Stimulated activated CD8-positive, alpha-beta memory T cell treated with anti-CD3 and anti-CD28 coated beads, Interleukin-4, amount 100 ng/mL, for 1 hour (primary cell): ENCODE measurements at places on chromosomes 4 and X.

DNA sequence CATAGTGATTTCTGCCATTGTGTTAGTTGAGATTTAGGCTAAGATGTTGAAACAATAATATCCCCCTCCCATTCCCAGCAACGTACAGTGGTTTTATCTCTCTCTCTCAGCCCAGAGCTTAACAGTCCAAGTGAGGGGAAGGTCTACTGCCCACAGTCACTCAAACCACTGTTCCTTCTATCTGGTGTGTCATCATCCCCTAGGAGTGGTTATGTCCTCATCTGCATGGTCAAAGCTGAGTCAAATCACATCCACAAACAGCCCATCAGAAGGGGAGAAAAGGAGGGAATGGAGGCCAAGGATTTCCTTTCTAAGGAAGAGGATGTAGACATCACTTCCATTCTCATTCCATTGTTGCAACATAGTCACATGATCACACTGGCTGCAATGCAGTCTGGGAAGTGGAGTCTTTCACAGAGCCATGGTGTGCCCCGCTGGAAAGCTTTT, 42.8 kb upstream of the CHRNA9 start:
- DNase-seq, result no peak

DNA sequence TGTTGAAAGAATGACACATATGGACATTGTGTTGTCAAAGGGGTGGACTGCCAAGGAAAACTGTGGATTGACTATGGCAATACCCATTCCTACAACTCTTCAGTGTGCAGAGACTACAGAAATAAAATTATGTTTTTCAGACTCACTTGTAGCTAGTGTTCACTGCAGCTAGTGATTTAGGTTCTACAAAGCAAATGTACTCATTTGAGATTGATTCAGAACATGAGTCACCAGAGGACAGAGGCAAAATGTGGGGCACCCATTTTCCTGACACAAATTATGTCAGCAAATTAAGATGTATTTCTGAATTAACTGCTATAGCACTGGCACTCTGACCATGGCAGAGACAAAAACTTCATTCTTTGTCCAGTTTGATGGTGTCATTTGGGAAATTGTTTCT, 40.7 kb downstream of the SPCS3 start:
- DNase-seq, result no peak

DNA sequence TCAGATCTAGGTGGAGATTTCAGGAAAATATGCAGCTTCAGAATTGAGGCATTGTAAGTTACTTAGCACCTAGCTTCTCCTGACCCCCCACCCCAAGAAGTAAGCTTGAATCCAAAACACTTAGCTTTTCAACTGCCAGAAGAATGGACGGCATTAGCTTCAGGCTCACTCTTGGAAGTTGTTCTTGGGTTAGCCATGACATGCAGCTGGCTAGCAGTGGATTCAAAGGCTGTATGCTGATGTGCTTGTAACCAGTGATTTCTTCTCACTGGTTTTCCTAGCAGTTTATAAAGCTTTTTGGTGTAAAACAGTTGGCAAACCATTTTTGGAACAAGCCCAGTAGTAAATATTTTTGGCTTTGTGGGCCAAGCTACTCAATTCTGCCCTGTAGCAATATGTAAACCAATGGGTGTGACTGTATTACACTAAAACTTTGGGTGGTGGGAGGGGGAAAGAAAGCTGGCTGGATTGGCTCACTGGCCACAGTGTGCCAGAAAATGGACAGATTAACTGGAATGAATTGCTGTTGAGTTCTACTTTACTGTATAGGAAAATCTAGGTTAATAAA, 85.6 kb downstream of the SHROOM2 start:
- DNase-seq, result no peak

DNA sequence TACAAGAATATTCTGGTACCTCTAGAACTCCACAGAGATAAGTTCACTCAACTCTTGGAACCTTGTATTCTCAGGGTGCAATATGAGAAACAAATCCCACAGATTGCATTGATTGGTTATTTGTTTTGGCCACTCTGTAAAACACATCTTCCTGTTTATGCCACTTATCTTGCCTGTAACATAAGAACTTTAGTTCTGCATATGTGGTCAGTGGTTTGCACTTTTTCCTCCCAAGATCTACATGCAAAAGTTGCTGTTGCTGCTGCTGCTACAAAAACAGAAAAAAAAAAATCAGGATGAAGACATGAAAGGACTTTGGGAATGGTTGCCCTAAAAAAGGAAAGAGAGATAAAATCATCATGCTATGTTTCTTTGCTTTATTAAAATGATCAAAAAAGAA, 9.6 kb downstream of the ODAPH start:
- no peak for DNase-seq

GRCh38 chr4:102554992-102555391, 53.8 kb downstream of the NFKB1 start:
- no peak for DNase-seq

GRCh38 chr4:157667836-157668235, 447.3 kb downstream of the GRIA2 start:
- no peak for DNase-seq

- DNase-seq, result no peak
Observed at GRCh38 chr4:1010395-1011021, 918 bp upstream of the FGFRL1 start.

DNA sequence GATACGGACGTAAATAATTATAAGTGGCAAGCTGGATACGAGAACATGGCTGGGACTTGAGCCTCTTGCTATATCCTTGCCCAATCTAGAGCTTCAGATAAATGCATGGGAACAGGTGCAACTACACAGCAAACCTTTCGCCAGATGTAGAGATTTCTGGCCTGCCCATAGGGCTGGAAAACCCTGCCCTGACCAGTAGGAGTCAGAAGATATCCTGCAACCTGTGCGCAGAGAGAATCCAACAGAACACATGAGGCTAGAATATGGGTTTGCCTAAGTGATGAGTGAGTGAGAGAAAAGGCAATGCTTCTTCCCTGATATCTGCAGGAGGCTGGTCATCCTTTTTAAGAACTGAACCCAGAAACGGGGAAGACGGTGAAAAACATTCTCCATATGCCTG, 805.3 kb upstream of the TENM3 start:
- no peak for DNase-seq

DNA sequence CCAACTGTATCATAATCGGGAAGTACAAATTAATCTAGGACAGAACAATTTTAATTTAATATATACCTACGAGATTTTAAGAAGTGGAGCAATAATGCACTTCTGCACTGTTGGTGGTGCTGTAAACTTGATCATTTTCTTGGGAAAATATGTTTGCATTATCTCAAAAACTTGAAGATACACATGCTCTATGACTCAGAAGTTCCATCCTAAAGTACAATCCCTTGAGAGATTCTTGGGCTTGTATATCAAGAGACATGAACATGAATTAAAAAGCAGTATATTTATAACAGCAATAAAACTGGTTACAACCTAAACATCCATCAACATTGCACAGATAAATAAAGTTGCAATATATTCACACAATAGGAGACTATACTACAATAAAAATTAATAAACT, 168.8 kb downstream of the CLCN4 start:
- no peak for DNase-seq
